Nephron progenitor cell (in vitro differentiated cells): ENCODE measurements at places on chromosomes 7 and 10.

- DNase-seq, result no peak
Measured at GRCh38 chr10:87678302-87678701, 18.6 kb downstream of the PAPSS2 start.

GRCh38 chr7:20539201-20539600 lies 76.3 kb upstream of the ABCB5 start:
- no peak for DNase-seq

DNA sequence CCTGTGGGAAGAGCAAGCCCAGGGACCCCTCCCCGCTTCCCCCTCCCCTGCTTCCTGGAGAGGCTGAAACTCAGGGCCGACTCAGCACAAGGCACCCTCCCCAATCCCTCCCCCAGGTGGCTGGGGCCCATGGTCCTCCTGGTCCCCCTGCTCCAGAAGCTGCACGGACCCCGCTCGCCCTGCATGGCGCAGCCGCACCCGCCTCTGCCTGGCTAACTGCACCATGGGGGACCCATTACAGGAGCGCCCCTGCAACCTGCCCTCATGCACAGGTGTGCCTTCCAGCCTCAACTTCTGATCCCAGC lies 19.7 kb upstream of the ZNF862 start:
- no peak for DNase-seq

DNA sequence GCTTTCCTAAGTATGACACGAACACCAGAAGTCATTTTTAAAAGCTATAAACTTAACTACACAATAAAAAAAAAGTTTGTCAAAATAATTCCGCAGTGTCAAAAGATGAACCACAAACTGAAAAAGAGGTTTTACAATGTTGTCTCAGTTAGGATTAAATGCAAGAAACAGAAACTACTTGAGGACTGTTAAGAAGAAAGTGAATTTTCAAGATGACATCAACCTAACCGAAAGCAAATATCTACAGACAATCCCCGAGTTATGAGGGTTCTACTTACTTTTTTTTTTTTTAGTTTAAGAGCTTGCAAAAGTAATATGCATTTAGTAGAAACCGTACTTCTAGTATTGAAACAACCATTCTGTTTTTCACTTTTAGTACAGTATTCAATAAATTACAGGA lies 62.3 kb downstream of the TFPI2 start:
- DNase-seq, result no peak

GRCh38 chr10:73495226-73495883 lies 469 bp downstream of the PPP3CB start:
- peak; percentile 73 for DNase-seq

- DNase-seq, result no peak
Measured at GRCh38 chr7:40658729-40659128, 523.9 kb downstream of the SUGCT start.

DNA sequence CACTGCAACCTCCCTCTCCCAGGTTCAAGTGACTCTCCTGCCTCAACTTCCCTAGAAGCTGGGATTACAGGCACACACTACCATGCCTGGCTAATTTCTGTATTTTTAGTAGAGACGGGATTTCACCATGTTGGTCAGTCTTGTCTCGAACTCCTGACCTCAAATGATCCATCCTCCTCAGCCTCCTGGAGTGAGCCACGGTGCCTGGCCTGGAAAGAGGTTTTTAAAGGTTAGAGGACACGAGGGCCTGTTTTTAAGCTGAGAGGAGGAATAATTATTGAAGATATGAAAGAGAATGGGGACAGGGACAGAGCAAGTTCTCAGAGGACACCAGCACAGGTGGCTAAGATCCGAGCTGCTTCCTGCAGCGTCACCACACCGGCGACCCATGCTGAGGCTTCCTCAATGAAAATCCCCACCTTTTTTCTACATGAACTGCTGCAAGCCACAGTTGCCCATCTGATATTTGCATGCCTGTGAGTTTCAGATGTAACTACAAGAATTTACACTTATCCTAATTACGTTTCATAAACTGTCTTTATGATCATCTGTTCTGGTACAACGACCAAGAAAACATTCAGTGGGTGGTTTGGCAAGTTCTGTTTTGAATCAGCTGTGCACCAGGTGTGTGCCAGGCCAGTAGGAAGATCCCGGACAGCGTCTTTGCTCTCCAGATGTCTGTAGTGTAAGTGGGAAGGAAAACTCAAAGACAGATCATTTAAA lies 76.0 kb downstream of the HIP1 start:
- no peak for DNase-seq

DNA sequence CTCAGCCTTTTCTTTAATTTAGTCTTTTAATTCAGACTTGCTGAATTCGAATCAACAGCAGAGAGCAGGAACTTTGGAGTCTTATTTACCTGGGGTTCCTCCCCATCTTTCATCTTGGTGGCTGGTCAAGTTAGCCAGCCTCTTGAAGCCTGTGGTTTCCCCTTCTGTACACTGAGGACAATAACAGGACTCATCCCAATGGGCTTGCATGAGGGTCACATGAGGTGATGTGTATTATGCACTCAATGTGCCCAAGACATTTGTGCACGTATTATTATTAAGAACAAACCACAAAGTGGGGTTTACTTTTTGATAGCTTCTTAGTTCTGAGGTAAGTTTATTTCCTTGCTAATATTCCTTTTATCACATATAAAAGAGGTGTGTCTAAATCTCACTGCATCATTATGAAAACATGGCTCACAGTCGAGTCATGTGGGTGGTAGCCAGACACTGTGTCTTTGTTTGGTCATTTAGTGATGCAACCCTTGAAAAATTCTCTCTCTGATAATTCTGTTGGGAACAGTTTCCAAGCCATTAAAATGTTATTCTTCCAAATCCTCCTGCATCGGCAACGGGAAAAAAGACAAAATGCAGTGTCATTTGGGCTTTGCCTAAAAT lies 86.5 kb upstream of the GRB10 start:
- no peak for DNase-seq

GRCh38 chr10:63214571-63214970 lies 81.4 kb downstream of the NRBF2 start:
- DNase-seq, result no peak

- DNase-seq, result no peak
Measured at GRCh38 chr7:84100866-84101265, 93.7 kb downstream of the SEMA3A start.

GRCh38 chr7:7122701-7123281 lies 59.6 kb upstream of the C1GALT1 start:
- DNase-seq, result no peak

- no peak for DNase-seq
Measured at GRCh38 chr10:51297438-51297837, 223.2 kb downstream of the PRKG1 start.

- no peak for DNase-seq
Measured at GRCh38 chr10:124546957-124547646, 85.5 kb downstream of the LHPP start.

- no peak for DNase-seq
Measured at GRCh38 chr10:129465796-129466702, 992 bp upstream of the MGMT start.

DNA sequence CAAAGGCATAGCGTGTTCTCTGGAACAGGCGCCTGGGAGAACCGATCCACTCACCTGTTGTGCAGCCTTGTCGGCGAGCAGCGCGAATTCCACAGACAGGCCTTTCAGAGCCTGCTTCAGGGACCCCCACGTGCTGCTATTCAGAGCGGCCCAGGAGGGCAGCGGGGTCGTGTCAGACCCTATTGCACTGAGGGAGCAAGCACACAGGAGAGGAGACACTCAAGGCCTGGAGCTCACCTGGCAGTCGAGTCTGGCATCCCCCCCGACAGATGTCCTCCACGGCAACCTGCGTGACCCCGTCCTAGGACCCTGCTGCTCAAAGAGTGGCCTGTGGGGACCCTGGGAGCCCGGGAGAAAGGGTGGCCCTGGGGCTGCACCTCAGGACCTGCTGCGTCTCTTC lies 21.1 kb downstream of the NUDT1 start:
- no peak for DNase-seq

- no peak for DNase-seq
Measured at GRCh38 chr7:20302891-20303290, 27.8 kb upstream of the ITGB8 start.

DNA sequence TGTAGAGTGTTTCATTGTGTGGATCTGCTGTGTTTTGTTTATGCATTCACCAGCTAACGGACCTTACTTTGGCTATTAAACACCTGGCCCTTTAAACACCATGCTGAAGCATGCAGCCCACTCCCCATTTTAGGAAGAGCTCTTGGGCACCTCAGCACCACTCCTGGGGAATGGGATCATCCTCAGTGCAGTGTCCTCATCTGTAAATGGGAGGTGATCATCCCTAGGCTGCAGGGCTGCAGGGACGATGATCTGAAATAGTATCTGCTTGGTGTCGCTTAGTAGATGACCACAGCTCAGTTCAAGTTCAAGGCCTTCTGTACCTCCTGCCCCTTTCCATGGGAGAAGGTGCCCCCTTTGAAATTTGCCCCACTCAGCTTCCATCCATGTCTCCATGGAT lies 229.9 kb downstream of the TCF7L2 start:
- DNase-seq, result no peak

DNA sequence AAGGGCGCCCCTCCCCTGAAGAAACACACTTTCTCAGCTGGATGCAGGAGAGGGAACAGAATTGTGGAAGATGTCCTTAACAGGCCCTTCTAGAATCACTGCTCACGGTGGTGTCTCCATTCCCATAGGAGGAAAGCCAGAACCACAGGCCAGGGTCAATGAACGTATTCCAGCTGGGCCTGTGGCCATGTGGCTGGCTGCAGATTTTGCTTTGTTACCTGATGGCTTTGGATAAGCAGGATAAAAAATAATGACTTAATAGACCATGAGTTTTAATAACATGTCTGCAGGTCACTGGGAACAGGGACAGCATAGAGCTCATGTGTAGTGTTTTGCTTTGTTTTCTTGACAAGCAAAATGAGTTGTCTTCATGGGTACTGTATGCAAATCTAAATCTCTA lies 210.3 kb downstream of the TRIL start:
- DNase-seq, result no peak

DNA sequence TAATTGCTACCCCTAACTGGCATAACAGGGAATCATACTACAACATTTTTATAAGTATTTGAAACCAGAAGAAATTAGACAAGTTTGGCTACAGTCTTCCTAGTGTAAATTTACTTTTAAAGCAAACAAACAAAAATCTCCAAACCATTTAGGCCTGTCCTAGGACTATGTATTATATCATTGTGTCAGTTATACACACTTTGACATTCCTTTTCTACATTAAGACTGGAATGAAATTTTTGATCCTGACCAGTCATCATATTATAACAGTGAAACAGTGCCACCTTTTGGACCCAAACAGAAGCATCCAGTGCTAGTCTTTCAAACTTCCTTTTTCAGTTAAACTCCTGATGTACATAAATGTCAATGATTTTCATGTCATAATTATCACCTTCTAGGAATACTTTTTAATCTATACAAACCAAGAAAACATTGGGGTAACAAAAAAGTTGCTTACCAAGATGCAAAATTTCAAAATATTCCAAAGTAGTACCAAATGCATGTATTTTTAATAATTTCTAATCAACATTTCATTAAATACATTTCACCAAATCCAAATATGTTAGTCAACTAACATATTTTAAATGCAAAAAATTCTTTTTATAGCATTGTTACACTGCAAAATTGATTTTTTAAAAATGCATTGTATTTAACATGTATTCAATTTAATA lies 75.7 kb downstream of the IMMP2L start:
- peak; percentile 10 for DNase-seq

- peak; percentile 47 for DNase-seq
Measured at GRCh38 chr10:132713421-132714095, 72.4 kb downstream of the NKX6-2 start.

DNA sequence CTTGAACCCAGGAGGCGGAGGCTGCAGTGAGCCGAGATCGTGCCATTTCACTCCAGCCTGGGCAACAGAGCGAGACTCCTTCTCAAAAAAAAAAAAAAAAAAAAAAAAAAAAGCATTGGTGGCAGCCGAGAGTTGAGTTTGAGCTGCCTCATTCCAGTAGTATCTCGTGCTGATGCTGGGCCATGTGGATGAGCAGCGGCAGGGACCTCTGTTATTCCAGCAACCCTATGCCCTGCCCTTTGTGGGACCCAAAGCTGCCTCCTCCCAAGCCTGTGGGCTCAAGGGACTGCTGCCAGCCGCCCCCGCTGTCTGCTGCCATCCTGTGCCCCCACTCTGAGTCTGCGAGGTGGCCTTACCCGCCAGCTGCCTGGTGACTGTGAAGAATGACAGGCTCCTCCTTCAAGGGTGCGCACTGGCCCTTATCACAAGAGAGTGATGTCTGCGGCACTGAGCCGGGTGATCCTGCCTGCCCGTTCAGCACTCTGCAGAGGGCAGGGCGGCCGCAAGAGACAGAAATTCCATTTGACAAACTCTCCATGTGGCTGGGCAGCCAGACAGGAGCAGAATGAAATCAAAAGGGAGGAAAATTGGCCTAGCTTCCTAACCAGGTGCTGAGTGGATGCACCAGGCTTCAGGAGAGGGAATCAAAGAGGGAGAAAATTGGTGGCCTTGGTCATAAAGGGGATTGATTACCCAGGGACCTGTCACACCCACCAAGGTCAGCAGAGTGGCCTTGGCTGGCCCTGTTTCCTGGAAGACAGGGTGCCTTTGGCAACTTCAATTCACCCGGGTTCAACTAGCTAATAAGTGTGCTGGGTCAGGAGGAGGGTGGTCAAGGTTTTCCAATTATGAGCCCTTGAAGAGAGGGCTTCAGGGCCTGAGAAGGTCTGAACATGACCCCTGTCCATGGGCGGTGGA lies 65.3 kb upstream of the ZMIZ1 start:
- peak; percentile 20 for DNase-seq

DNA sequence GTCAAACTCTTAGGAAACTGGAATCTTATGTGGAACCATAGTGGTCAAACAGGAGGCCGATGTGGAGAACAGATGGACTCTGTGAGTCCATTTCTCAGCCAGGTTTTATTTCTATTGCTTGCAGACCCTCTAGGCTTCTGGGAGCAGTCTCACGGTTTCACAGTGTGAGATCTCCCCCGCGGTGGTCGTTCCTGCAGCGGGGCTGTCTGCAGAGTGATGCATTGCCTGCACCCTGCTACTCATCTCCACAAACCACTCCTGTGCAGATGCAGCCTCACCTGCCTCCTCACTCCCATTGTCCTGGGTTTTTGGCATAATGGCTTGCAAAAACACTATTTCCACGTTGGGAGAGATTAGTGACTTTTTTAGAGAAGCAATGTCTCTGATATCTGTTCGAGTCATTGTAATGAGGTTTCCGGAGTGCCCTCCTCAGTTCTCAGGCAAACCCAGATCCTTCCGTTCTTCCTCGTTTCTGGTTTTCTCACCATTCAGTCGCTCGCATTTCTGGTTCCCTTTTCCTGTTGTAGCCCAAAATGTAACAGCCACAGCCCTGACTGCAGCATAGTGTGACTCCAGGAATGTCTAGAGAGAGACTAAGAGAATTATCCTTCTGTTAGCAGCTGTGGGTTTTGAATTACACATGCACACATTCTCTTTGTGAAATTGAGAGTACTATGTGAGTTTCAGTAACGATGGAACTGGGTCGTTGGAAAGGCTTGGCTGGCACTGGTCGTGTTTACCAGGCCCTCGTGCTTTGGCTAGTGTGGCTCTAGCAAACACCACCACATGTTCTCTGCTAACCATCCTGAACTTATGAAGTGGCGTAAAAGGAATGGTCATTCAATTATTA lies 30.2 kb downstream of the ACADSB start:
- no peak for DNase-seq
